Stimulated activated CD4-positive, alpha-beta T cell treated with anti-CD3 and anti-CD28 coated beads, Interleukin-4, amount 100 ng/mL, for 24 hours (primary cell): ENCODE measurements at places on chromosomes 3 and 15.

- DNase-seq, result no peak
These were observed 846.7 kb downstream of the EPHA3 start for GRCh38 chr3:89954137-89954536.

DNA sequence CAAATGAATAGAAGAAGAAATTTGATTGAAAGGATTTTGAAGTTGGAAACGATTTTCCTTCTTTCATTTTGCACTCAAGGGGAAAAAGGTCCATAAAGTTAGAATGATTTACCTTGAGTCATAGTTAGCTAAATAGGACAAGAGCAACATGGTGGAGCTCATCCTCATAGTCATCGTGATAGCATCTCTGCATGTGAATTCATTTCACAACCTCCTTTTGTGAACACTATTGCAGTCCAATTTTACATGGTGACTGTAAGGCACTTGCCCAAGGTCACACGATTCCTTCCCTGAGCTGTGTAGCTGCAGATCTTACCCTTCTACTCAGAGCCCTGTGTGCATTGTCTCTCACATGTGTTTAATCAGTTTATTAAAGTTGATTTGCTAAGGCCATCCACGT lies 359.8 kb upstream of the C2CD4B start:
- no peak for DNase-seq

DNA sequence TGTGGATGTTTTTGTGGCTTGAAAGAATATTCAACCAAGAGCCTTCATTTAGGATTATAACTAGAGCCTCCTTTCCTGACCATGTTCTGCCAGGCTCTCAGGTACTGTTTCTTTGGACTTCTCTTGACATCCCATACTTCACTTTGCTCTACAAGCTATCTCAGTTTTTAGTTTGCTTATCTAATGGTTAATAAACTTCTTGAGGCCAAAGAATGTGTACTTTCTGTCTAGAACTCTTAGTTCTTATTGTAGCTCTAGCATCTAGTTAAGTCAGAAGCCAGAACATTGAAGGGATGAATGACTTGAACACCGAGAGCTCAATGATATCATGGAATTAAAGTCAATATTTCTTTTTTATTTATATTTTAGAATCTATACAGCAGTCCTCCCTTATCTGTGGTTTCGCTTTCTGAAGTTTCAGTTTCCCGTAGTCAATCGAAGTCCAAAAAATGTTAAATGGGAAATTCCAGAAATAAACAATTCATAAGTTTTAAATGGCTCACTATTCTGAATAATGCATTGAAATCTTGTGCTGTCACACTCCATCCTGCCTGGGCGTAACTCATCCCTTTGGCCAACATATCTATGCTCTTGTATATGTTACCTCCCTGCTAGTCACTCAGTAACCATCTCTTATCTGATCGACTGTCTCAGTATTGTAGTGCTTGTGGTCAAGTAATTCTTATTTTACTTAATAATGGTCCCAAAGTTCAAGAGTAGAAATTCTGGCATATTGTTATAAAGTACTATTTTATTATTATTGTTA lies 368.6 kb upstream of the RBMS3 start:
- no peak for DNase-seq

DNA sequence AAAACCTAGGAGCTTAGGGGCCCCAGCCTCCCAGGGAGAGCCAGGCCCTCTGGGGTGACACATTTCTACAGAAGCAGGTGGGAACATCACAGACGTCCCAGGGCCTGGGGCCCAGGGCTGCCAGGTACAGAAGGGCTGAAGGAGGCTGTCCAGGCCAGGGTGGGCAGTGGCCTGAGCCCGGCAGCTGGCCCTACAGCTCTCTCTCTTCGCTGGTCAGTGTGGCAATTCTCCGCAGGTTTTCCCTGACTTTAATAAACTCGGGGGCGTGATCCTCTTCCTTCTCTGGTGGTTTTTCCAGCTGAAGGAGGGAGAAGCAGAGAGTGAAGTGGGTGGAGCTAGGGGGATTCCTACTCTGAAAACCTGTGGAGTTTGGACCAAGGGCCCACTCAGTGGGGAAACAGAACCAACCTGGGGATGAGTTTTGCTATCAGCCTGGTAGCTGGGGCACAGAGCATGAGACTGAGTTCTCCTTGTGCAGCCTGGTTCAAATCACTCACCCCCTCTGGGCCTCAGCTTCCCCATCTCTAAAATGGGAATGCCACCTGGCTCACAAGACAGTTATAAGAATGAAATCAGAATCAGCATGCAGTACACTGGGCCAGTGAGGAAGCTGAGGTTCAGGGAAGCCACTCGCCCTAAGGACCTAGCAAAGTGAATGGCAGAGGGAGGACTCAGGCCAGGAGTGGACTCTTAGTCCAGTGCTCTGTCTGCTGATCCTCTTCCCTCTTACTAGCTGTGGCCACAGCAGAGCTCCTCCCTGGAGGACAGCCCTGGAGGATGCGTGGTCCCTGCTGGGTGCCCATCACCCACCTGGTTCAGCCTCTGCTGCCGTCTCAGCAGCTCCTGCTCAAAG lies 10.6 kb downstream of the FAM107A start:
- no peak for DNase-seq

DNA sequence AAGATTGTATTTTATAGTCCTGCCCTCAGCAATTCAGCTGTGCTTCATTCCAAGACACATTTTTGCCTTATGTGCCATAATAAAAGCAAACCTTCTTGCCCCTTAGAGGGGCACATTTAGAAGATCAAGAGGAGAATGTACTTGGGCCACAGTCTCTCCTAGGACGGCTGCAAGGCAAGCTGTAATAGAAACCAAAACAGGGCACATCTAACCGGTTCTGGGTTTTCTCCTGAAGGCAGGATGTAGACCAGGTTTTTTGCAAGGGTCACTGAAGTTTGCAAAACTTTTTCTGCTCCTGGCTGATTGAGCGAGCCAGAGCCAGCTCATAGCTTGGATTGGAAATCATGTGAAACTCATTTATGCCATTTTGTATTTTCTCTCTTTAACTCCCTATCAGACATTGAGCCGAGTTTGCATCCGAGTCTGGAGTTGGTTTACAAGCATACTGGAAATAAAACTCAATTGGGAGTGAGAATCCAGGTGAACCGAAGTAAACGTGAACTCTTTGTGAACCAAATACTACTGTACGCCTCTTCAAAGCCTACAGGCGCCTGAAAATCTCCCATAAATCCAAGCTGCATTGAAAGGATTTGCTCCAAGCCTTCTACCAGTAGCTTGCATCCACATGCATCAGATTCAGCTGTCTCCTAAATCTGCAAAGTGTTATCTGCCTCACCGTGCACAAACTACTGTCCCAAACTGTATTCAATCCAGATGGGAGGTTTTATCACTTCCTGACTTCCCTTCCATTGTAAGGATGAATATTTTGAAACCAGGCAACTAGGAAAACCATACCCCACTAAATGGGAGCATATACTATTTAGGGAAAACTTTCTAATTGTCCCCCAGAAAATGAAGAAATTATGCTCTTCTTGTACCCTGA lies 60.9 kb upstream of the TSC22D2 start:
- DNase-seq, result no peak

GRCh38 chr15:66733976-66734375 lies 31.9 kb downstream of the SMAD6 start:
- no peak for DNase-seq

DNA sequence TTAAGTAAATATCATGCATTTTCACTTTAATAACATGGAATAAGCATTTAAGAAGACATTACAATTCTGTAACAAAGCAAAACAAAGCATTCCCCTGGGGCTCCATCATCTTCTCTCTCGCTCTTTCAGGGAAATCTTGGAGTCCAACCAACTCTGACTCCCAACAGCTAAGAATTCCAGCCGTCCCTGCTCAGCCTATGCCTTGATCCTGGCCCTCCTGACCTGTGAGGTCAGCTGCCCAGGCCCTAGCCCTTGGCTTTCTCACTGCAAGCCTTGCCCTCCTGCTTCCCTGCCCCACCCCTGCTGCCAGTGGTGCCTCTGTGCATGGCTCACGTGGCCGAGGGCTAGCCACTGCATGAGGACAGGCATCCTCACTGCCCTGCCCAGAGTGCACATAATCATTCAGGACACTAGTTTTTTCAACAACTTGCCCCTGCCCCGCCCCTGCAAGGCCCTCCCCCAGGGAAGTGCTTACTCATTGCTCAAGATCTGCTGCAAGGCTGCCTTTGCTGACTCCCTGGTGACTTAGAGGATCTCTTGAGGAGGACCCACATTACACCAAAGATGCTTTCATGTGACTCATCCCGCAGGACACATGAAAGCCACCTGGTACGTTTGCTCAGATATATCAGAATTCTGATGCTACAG lies 37.6 kb downstream of the MTMR10 start:
- no peak for DNase-seq

DNA sequence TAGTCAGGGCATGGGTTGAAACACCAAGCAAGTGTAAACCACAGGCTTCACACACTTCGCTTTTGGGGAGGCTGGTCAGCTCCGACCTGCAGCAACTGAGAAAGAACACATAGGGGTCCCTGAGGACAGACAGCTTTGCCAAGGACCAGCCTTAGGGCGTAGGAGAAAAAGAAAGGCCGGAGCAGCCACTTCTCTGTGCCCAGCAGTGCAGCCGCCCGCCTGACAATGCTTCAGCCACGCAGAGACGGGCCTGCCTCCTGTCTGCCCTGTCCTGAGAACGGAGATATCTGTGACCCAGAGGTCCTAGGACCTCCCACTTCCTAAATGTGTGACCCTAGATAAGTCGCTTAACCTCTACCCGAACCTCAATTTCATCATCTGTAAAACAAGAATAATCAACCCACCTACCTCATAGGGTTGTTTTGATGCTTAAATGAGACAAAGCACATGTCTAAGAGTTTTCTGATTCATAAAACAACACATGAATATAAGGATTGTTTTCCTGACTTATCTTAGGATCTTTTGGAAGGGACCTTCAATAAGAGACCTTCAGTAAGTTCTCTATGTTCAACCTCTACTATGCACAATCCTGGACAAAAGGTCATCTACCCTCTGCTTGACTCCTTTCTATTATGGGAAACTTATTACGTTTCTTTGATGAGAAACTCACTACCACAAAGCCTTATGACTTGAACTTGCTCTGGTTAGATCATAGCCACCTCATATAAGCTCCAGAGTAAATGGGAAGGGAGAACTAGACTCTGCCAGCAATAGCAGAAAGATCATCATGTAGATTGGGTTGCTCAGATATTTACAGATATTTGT lies 32.9 kb upstream of the RFTN1 start:
- no peak for DNase-seq

GRCh38 chr3:64047787-64048186 lies 24.5 kb upstream of the PSMD6 start:
- no peak for DNase-seq
